ENCODE measurements at places on chromosomes 12 and 14. TPM values are rescaled to one million over a fixed set of nuclear protein-coding genes. Genes with fewer than 3 reads are reported as not detected.

DNA sequence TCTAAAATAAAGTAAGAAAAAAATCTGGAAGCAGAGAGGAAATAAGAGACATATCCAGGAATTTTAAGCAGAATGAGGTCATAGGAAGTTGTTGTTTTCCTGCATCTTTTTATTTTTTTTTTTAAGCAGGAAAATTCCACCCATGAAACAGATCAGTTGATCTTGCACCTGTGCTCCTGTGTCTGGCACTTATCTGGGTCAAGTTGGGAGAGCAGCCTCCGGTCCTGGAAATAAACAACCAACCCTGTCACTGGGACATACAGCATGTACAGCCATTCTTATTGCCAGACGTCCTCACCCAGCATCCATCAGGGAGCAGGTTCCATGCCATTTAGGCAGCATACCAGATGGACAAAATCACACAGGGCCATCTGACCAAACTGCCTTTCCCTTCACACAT, 266.0 kb upstream of the BTG1 start:
- DNase-seq = no peak

DNA sequence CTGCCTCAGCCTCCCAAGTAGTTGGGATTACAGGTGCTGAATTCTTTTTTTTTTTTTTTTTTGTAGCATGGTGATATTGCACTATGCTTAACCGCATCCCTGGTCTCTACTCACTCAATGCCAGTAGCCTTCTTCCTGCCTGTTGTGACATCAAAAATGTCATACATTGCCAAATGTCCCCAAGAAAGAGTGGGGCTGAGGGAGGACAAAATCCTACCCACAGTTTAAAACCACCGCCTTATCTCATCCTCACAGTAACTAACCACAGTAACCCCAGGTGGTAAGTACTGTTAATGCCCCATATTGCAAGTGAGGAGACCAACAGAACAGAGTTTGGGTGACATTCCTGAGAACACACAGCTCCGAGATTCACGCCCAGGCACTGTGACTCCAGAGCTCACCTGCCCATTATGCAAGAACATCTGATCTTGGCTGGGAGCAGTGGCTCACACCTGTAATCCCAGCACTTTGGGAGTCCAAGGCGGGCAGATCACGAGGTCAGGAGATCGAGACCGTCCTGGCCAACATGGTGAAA, 19.6 kb downstream of the MORN3 start:
- DNase-seq = no peak

DNA sequence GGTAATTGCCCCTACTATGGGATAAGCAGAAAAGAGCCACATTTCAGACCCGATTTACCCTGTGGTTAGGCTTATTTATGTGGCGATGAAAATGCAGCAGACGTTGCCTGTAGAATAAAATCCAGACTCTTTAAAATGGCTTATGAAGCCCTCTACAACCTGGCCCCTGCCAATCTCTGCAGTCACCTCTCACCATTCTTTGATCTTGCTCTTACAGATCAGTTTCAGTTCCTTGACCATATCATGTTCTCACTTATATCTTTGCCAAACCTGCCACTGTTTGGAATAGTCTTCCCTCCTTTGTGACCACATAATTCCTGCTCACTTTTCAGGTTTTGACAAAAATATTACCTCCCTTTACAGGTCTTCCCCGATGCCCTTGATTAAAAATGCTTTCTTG, 264.3 kb upstream of the GARIN6 start:
- no peak for DNase-seq

DNA sequence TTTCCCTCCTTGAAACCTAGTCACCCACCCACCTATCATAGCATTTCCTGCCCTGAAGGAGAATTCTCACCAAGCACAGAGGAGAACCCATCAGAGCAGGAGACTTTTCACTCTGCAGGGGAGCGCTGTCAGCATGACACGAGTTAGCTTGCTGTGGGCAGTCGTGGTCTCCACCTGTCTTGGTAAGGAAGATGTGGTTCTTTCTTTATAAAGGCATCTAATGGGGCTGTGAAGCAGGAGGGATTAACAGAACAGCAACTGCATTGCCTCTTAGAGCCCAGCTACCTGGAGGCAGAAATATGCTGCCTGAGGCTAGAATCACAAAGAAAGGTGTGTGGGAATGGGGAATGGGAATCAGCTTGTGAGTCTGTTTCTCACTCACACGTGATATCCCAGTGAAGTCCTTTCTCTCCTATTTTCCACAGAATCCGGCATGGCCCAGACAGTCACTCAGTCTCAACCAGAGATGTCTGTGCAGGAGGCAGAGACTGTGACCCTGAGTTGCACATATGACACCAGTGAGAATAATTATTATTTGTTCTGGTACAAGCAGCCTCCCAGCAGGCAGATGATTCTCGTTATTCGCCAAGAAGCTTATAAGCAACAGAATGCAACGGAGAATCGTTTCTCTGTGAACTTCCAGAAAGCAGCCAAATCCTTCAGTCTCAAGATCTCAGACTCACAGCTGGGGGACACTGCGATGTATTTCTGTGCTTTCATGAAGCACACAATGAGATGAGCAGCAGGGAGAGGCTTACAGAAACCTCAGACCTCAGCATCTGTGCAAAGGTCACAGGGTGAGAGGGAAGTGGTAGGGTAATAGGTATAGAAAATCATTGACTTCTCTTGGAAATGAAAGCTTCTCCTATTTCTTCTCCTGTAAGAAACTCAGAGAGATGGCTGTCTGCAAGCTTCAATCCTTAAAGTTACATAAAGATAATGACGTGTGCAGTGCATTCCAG, 316.9 kb downstream of the DAD1 start:
- DNase-seq = no peak

DNA sequence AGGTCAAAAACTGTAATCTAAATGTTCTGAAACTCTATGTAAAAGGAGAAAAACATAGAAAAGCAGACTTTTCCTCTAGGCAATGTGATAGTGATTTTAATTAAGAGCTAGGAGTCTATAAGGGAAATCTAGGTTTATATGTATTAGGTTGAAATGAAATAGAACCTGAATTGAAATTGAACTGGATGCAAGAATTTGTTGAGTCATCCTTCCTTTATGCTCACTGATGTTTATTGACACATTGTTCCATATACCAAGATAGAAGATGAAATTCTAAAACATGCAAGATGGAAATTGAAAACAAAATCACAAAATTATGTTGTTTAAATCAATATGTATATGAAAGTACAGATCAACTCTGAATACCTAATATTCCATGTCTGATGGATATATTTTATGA, 170.4 kb upstream of the FLRT2 start:
- DNase-seq = no peak

DNA sequence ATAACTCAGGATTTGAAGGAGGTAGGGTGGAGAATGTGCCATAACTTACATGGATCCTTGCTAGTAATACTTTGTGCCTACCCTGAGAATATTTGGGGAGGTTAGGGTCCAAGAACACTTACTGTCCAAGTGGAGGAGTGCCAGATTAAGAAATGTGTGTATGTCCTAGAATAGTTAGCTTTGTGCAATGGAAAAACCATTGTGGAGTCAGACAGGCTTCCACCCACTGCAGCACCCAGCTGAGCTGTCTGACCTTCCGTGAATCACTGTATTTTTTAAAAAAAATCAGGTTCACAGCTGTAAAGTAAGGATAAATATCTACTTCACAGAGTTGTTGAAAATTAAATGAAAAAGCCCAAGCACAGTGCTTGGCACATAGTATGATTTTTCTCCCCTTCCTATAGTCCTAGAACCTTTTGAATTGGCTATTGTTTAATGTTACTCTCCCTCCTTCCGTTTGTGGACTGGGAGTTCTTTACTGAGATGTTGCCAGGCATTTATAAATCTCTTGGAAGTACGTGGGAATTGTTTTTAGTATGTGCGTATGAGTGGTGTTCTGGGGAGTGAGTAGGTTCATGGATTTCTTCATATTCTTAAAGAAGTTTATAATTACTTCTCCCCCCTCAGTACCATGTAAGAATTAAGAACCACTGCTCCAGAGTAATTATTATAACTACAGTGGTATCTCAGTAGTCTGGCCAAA, 9.2 kb downstream of the RAB21 start:
- DNase-seq = no peak

The MSI1 gene
- polyA plus RNA-seq = 4.4 TPM

The PGF gene
- polyA plus RNA-seq = 33.0 TPM

The DEPDC4 gene
- polyA plus RNA-seq = 3.3 TPM

The SMAGP gene
- polyA plus RNA-seq = 16.5 TPM

The SLC6A15 gene
- polyA plus RNA-seq = 1.3 TPM

The GNPTAB gene
- 12.0 TPM for polyA plus RNA-seq

The TAS2R14 gene
- 0.59 TPM for polyA plus RNA-seq

The TCL1B gene
- not detected for polyA plus RNA-seq

The BAG5 gene
- polyA plus RNA-seq = 13.9 TPM

The GARIN6 gene
- not detected for polyA plus RNA-seq

Data from hepatocyte (in vitro differentiated cells).